NCI-H1092 (cell line): ENCODE measurements at places on chromosomes 4 and X.

- no peak for DNase-seq
These were observed 188.8 kb downstream of the LRBA start for GRCh38 chr4:150826306-150826705.

- DNase-seq, result no peak
These were observed 36.6 kb downstream of the TRMT44 start for GRCh38 chr4:8477095-8477635.

DNA sequence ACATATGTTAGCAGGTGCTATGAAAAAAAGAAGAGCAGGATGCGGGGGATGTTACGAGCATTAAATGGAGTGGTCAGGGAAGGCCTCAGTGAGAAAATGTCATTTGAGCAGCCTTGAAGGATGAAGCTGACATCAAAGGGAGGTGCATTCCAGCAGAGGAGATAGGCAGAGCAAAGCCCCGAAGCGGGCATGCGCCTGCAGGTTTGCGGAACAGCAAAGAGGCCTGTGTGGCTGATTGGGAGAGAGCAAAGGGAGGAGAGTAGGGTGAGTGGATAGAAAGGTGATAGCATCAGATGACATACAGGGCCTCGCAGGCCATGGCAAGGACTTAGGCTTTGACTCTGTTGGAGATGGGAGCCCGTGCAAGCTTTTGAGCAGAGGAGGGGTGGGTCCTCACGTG, 95.4 kb upstream of the GPR50 start:
- no peak for DNase-seq

GRCh38 chr4:154328030-154328429, 163.6 kb downstream of the DCHS2 start:
- DNase-seq, result no peak

- DNase-seq, result no peak
These were observed 57.0 kb downstream of the HPGDS start for GRCh38 chr4:94285666-94286065.

GRCh38 chrX:19094654-19095053, 27.6 kb downstream of the ADGRG2 start:
- DNase-seq, result no peak

GRCh38 chr4:188197566-188197965, 58.3 kb downstream of the TRIML1 start:
- no peak for DNase-seq

GRCh38 chrX:84469226-84469625, 33.0 kb downstream of the HDX start:
- DNase-seq, result no peak

- DNase-seq, result no peak
These were observed 441.7 kb upstream of the SLIT2 start for GRCh38 chr4:19809989-19810388.

DNA sequence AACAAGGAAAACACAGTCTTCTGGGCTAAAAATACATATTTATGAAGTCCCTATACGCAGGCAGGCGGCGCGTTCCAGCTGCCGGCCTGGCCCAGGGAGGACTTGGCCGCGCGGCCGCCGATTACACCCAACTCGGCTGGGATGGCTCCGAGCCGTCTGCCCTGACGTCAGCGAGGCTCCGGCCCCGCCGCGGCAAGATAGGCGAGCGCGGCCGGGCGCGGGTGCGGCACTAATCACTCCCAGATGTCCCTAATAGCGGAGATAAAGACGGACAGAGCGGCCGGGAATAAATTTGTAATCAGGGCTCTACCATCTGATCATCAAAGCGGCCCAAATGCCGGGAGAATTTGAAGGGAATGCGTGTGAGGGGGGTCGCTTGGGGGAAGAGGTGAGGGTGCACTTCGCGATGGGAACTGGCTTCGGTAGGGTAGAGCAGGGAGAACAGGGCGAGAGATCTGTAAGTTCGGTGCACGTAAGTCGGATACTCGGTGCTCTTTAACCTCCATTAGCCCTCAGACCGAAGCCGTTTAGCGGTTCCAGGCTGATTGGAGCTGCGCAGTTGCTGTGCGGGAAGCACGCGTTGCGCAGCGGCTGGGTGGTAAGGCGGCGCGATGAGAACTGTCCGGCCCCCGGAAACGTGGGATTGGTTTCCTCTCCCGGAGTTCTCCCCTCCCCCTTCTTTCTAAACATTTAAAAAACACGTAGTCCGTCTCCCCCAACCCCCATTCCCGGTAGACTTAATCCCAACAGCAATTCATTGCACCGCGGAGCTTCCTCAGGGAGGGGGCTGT, 7.7 kb downstream of the HAND2 start:
- DNase-seq, result no peak

- no peak for DNase-seq
These were observed 40.1 kb downstream of the NOP14 start for GRCh38 chr4:2923141-2923551.

DNA sequence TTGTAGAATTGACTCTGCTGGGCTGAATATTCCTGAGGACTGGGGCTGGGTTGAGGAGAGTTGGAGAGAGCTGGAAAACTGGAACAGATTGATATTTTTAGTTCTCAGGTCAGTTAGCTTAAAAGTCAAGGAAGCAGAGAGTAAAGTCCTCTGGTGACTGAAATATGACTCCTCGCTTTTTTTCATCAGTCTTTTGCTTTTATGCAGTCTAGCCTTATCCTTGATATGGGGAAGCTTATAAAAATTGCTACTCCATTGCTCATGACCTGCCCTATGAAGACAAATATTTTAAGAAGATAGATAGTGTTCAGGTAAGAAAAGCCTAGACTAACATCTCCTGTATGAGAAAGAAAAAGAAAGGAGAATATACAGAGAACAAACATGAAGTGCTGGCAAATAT, 152.7 kb downstream of the C4orf33 start:
- no peak for DNase-seq

GRCh38 chr4:169436734-169437133, 166.0 kb upstream of the SH3RF1 start:
- DNase-seq, result no peak

GRCh38 chr4:10164877-10165283, 48.3 kb upstream of the WDR1 start:
- no peak for DNase-seq
